ENCODE measurements at places on chromosomes 1 and 21. TPM values are rescaled to one million over a fixed set of nuclear protein-coding genes. Genes with fewer than 3 reads are reported as not detected.

DNA sequence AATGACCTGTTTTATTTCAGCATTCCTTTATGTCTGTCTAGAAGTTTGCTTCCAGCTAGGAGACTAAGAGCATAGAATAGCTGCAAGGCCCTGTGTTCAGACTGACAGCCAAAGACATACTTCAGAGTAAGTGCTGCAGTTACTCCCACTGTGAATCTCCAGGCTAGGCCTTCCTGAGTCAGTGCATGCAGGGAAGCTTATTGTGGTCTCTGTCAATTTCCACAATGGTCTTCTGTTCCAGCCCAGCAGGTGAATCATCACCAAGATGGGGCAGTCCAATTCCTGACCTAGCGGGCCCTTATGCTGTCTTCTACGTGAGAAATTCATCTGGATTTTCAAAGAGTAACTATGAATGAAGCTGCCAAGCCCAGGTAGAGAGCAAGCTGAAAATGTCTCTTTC is 146.3 kb upstream of the C8B start:
- DNase-seq: no peak

The SASS6 gene
- 7.1 TPM for total RNA-seq

The SPAG17 gene
- total RNA-seq: not detected

- no peak for DNase-seq
Observed at GRCh38 chr1:208201229-208201628, 43.0 kb downstream of the PLXNA2 start.

GRCh38 chr21:45382697-45382997 is 22.3 kb upstream of the COL18A1 start:
- no peak for DNase-seq

- DNase-seq: peak; percentile 64
Observed at GRCh38 chr1:201348211-201348566, 29.3 kb downstream of the TNNT2 start.

The CHI3L2 gene
- total RNA-seq: 0.55 TPM

The FCRLA gene
- 397 TPM for total RNA-seq

GRCh38 chr1:60541831-60542532 is 468.4 kb upstream of the C1orf87 start:
- no peak for DNase-seq

DNA sequence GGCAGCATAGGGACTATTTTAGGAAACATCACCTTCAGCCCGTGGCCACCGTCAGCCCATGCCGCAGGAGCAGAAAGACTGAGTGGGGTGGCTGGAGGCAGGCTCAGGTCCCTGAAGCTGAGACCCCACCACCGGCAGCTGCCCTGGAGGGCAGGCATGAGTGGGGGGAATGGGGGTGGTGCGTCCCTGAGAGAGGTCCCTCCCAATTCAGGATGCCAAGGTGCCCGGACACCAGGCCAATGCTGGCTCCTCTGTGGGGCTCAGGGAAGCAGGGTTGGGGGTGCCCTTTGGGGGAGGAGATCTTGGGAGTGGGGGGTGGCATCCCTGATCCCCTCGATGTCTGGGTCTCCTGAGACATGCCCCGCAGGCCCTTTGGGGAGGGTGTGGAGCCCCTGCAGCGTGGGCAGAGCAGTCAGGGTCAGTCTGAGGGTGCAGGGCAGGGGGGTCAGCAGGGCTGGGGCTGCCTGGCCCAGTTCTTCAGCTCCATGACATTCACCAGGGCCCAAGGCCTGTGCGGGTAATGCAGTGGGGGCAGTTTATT is 998 bp upstream of the TTC34 start:
- no peak for DNase-seq

- no peak for DNase-seq
Observed at GRCh38 chr1:46364612-46365011, 24.0 kb downstream of the NSUN4 start.

- DNase-seq: no peak
Observed at GRCh38 chr1:22153660-22154437, 11.0 kb upstream of the WNT4 start.

GRCh38 chr1:207164086-207164485 is 60.1 kb downstream of the C4BPA start:
- no peak for DNase-seq

- no peak for DNase-seq
Observed at GRCh38 chr1:151211972-151212705, 13.8 kb downstream of the PIP5K1A start.

GRCh38 chr1:82879701-82880305 is 1079.1 kb downstream of the ADGRL2 start:
- no peak for DNase-seq

DNA sequence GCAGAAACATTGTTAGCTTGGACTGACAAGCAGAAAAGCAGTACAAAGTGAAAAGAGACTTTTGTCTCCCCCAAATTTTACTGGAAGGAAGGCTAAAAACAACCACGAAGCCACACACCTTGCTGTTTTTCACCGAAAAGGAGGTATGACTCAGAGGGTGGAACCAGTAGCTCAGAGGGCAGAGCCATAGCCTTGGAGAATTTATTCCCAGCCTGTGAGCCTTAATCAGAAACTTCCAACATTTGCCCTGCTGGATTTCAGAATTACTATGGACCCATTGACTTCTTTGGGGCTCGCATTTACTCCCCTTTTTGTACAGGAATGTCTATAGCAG is 32.0 kb downstream of the RPS6KC1 start:
- DNase-seq: no peak

The LIN9 gene
- total RNA-seq: 6.8 TPM

The UBL4B gene
- not detected for total RNA-seq

The NBPF8 gene
- 9.3 TPM for total RNA-seq

GRCh38 chr1:40982721-40983120 is 3.2 kb downstream of the CTPS1 start:
- no peak for DNase-seq

- no peak for DNase-seq
Observed at GRCh38 chr21:16124378-16125138, 394.8 kb downstream of the USP25 start.

GRCh38 chr1:45456531-45456930 is 34.4 kb downstream of the TESK2 start:
- no peak for DNase-seq

DNA sequence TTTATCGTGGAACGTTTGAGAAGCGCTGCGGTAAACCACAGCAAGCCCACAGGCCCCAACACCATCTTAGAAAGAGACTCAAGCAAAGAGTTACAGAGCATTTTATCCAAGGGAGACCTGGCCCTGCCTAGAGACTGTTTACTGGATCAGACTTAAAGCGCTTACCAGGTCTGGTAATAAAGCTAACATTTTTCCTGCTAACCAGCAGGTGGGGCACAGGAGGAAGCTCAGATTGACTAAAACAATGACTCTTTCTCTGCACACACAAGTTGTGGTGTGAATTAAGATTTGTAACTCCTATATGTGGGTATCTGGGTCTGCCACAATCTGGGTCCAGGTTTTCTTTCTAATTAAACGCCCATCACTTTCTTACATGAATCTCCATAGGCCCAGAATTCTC is 136.5 kb upstream of the ETS2 start:
- DNase-seq: peak; percentile 49

- no peak for DNase-seq
Observed at GRCh38 chr1:206703661-206704060, 19.0 kb downstream of the MAPKAPK2 start.

- no peak for DNase-seq
Observed at GRCh38 chr1:42109600-42109999, 43.6 kb upstream of the GUCA2B start.

DNA sequence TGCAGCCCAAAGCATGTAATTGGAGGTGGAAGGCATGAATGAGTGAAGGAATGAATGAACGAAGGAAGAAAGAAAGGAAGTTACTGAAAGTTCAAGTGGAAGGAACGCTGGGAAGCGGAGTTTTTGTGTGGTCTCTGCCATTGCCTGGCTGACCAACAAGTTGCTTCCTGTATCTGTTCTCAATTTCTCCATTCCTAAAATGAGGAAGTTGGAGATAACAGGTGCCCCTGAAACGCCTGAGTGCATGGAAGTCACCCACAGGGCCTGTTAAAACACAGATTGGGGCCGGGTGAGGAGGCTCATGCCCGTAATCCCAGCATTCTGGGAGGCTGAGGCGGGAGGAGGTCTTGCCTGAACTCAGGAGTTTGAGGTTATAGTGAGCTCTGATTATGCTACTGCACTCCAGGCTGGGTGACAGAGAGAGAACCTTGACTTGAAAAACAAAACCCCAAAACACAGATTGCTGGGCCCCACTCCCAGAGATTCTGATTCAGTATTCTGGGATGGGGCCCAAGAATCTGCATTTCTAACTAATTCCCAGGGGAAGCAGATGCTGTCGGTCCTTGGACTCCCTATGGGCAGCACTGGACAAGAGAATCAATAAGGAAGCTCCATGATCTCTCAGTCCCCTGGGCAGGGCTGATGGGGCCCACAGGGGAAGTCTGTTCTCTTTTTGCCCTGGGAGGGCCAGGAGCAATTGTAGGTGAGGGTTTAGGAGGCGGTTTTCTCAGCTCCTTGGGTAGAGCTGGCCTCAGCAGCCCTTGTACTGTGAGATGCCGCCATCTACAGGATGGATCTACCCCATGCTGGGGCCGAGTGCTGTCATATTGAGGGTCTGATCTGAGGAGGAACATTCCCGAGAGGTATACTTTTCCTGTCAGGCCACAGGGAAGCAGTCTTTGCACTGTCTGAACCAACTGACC is 3.3 kb upstream of the CNR2 start:
- DNase-seq: peak; percentile 88

DNA sequence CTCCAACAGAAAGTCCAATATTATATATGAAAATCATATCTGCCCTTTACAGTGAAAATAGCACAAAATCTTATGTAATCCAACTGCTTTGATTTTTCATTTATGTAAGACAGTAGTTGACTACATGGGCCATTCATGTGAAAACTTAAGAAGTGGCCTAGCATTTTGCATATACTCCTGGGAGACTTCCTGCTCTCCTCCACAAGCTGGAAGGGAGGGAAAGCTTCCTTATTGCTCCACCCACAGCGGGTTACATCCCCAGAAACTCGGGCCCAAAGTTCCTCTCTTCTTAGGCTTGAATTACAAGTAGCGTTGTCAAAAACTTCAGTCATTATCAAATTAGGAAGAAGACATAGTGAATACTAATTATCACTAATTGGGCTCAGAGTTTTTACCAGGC is 29.2 kb downstream of the FYB2 start:
- DNase-seq: no peak

GRCh38 chr1:112027696-112028095 is 38.2 kb upstream of the KCND3 start:
- DNase-seq: no peak

- DNase-seq: no peak
Observed at GRCh38 chr1:36106269-36106668, 17.6 kb downstream of the ADPRS start.

The BARHL2 gene
- total RNA-seq: 0.11 TPM

The PKP1 gene
- not detected for total RNA-seq

DNA sequence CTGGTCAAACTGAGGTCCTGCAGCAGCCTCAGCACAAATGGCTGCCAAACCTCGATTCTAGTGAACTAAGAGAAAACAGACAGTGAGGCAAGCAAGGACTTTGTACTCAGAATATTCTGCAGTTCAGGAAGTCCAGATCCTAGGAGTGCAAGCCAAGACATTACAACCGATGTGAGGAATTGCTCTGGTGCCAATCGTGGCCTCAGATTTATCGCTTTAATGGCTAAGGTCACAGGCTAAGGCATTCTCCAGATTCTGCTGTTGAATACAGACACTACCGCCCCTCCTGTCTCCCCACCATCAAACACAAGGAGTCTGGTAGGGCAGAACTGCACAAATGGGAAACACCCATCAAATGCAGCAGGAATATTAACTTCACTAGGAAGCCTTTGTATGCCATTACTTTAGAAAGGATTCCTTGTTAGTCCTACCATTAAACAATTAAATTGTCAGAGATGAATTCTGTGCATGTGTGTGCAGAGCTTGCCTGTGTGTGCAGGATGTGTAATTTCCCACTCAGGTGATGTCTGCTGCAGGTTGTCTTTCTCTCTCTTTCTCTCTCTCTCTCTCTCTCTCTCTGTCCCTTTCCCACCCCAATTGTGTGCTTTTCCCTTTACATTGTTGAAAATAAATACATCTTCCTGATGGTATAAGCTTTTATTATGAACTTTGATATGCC is 9.2 kb upstream of the SERTAD4 start:
- DNase-seq: no peak
